MG63 (cell line): ENCODE measurements at places on chromosomes 11 and 22. TPM values are rescaled to one million over a fixed set of nuclear protein-coding genes. Genes with fewer than 3 reads are reported as not detected.

Gene MUC6
- not detected in 2 replicates for total RNA-seq

Gene DRD4
- total RNA-seq: not detected in 2 replicates

Gene OR8D1
- total RNA-seq: not detected in 2 replicates

Gene TMEM179B
- total RNA-seq: 27.5 and 46.6 TPM in 2 replicates

Gene MMP10
- total RNA-seq: 0.10 and 3.0 TPM in 2 replicates

Gene EMID1
- total RNA-seq: 1.4 and 2.7 TPM in 2 replicates

Gene TRIM77
- total RNA-seq: not detected in 2 replicates

Gene PLAAT4
- total RNA-seq: 33.9 and 56.1 TPM in 2 replicates

Gene FAM181B
- total RNA-seq: not detected in 2 replicates

Gene ABTB2
- total RNA-seq: 1.7 and 2.6 TPM in 2 replicates

Gene KDM4D
- total RNA-seq: 0.89 and 0.91 TPM in 2 replicates

Gene MMP7
- not detected in 2 replicates for total RNA-seq

Gene LRFN4
- total RNA-seq: 22.4 and 42.8 TPM in 2 replicates

Gene EFEMP2
- 29.0 and 43.2 TPM in 2 replicates for total RNA-seq

GRCh38 chr11:206526-207207 lies 532 bp downstream of the BET1L start:
- peak; percentile 23 for DNase-seq

- no peak for DNase-seq
These were observed 469.8 kb downstream of the BRD1 start for GRCh38 chr22:49357661-49358440.

GRCh38 chr11:1546536-1547466 lies 25.3 kb downstream of the DUSP8 start:
- DNase-seq: peak; percentile 50

DNA sequence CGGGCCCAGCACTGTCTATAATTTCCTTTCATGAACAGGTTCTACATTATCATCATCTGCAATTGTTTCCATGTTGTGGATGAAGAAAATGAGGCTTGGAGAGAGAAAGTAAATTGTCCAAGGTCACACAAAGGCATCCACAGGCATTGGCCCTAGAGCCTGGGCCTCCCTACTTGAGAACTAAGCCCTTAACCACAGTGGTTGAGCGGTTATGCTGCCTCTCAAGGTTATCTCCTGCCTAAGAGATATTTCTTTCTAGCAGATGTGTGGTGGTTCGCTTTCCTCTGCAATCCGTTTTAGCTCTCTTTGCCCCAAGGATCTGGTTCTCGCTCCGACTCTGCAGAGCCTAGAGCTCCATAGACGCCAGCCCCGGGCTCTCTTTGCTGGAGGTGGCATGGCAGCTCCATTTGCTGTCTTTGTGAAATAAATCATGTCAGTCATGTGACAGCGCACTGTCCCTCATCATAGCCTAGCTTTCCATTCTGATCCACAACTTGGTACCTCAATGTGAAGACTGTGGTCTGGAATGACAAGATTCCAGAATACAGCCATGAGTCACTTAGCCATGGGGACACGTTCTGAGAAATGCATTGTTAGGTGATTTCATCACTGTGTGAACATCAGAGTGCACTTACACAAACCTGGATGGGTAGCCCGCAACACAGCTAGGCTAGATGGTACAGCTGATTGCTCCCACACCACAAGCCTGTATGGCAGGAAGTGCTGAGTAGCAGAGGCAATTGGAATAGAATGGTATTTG lies 27.2 kb downstream of the RPS6KA4 start:
- DNase-seq: no peak

GRCh38 chr11:112615238-112615637 lies 346.0 kb upstream of the NCAM1 start:
- no peak for DNase-seq

- no peak for DNase-seq
These were observed 17.8 kb downstream of the ZFP91 start for GRCh38 chr11:58596621-58597020.

DNA sequence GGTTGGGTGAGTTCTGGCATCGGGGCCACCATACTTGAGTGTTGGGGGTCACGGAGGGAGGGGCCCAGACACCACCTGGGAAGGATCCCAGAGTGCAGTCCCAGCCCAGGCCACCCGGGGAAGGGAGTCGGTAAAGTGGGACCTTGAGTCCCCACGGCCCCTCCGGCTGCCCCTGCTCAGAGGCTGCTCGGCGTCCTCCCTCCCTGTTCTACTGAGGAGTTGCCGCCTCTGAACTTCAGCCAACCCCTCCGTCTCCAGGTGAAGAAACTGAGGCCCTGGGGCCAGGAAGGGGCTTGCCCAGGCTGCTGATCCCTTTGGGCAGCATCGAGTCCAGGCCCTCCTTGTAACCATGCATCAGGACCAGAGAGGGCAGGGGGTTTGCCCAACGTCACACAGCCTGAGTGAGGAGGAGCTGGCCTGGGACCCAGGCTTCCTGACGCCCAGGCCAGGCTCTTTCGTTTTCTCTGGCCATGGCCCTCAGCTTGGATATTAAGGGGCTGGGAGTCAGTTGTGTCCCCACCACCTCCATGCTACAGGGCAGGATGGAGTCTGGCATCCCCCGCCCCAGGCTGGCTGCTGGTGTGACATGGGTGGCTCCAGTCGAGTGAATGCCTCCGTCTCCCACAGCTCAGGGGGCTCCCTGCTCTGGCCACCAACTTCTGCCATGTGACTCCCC lies 1.3 kb downstream of the PARVG start:
- no peak for DNase-seq

- no peak for DNase-seq
These were observed 613.8 kb upstream of the TENM4 start for GRCh38 chr11:80054582-80055165.

- DNase-seq: peak; percentile 70
These were observed 36.2 kb downstream of the LIF start for GRCh38 chr22:30210235-30210909.

DNA sequence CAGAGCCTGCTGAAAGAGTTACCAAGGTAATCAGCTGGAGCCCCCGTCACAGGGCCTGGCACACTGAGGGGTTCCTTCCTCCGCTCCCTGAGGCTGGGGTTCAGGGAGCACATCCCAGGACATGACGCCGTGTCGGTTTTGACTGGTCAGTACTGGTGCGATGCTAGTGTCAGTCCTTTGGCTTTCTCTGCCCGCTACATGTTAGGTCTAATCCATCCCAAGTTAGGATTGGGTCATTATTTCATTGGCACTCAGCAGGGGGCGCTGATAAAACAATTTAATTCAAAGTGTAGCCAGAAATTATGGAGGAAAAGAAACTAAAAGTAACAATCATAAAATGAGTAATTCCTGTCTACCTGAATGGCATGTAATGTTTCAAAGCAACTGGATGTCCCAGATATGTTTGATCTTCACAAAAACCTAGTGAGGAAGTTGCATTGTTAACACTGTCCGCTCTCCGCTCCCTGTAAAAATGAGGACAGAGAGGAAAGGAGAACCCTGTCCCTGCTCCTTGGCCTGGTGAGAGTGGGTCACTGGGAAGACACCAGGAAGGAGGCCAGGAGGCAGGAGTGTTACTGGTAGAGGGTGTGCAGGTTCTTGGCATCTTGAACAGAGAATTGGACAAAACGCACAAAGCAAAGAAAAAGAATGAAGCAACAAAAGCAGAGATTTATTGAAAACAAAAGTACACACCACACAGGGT lies 27.1 kb downstream of the TSKU start:
- no peak for DNase-seq

GRCh38 chr11:10072841-10073240 lies 221.2 kb downstream of the SBF2 start:
- peak; percentile 52 for DNase-seq

GRCh38 chr11:12602421-12602820 lies 71.8 kb upstream of the TEAD1 start:
- DNase-seq: peak; percentile 13

DNA sequence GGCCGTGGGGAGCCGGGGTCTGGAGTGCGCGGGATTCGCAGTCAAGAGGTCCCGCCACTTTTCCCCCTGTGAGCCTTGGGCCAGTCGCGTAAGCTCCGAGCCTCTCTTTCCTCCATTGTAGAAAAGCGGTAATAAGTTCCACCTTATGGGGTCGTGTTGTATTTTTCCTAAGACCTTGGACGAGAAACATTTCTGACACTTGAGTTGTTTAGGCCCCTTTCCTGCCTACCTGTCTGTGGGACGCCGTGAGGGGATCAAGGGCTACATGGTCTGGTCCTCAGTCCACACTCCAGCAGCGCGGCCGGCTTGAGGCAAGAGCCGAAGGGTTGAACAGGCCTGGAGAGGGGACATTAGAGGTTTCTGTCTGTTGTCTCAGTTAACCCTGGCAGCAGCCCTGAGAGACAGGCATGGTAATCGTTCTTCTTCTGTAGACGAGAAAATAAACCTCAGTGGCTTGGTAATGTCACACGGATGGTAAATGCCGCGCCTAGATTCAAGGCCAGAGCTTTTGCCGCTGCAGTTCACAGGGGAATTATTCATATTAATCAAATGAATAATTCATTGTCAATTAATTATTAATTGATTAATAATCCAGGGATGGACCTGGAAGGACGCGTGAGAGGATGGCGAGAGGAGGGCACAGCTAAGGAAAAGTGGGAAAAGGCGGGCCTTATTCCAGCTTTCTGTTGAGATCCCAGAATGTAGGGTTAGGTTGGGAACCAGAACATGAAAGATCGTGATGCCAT lies 545 bp downstream of the FEN1 start:
- DNase-seq: no peak

GRCh38 chr11:117328375-117329010 lies 839 bp downstream of the CEP164 start:
- no peak for DNase-seq

- no peak for DNase-seq
These were observed 446.6 kb downstream of the TBC1D22A start for GRCh38 chr22:47209040-47209514.

GRCh38 chr11:126917531-126918204 lies 82.9 kb downstream of the KIRREL3 start:
- peak; percentile 79 for DNase-seq

GRCh38 chr11:82003671-82004515 lies 729.8 kb downstream of the FAM181B start:
- DNase-seq: peak; percentile 89

DNA sequence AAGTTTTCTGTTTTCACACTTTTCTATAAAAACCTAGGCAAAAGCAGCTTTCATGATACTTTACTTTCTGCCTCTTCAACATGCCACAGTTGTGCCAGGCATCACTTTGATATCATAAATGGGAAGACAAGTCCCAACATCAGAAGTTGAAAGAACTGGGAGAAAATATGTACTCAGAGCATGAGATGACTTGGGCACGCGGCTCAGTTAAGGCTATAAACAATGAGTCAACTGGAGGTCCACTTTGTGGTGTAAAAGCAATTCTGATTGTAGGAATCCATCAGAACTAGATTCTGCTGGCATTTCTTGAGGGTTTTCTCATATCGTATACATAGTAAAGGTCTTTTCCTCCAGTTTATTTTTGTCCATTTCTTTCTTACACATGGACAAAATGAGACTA lies 109.7 kb upstream of the USP47 start:
- DNase-seq: peak; percentile 19

GRCh38 chr11:69483691-69484426 lies 2.4 kb downstream of the LINC01488 start:
- DNase-seq: no peak

DNA sequence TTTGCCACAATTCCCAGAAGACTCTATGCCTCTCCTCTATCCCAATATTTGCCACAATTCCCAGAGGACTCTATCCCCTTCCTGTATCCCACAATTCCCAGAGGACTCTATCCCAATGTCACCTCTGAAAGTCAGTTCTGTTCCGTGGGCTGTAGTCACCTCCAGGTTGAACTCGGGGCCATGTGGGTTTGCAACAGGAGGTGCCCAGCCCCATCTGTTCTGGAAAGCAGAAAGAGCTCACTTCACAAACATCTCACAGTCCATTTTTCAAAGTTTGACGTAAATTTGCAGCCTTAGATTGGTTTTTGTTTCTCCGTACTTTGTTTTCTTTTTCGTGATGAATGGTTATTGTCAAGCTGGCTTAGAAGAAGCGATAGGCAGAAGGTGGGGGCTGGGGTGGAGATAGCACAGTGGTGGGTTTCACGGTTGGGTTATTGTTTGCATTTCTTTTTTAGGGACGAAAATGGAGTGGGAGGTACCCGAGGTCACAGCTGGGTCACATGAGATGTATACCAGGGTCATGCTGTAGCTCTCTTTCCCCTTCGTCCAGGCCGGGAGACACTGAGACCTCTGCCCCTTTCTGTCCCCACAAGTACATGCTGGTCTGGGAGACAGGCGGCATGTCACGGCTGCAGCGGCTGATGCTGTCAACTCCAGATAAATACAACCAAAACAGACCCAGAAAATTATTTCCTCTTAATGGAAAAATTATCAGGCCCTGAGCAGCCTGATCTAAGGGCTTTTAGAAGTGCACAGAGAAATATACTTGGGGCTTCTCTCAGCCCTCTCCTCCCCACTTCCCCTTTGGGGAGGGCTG lies 374.5 kb downstream of the CADM1 start:
- DNase-seq: no peak

DNA sequence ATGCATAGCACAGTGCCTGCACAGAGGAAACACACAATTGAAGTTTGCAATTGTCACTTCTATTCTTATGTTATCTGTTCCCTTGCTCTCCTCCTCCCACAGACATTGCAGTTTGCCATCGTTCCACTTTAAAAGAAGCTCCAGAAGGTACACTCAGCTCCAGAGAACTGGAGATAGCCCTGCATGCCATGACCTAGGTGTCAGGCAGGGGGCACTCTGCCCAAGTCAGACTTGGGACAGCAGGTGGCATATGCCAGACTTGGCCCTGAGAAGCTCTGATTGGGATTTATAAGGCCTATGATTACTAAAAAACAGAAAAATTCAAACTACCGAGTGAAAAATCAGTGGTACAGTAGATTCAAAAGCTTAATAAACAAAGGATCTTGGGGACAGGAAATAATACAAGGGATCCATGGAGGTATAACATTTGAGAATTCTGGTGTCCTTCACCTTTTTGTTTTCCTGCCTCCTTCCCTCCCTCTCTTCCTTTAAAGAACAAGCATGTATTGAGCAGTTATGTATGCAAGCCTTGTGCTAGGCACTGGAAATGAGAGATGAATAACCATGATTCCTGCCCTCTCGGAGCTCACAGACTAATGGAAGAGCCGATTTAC lies 40.0 kb downstream of the TENM4 start:
- peak; percentile 20 for DNase-seq
